ENCODE measurements at places on chromosomes 16 and 17.

GRCh38 chr17:62219221-62219899 is 154.3 kb upstream of the MED13 start:
- DNase-seq, result no peak

GRCh38 chr17:78716814-78717393 is 65.2 kb downstream of the CYTH1 start:
- DNase-seq, result no peak

- peak; percentile 38 for DNase-seq
Observed at GRCh38 chr17:45127548-45128300, 4.6 kb downstream of the PLCD3 start.

GRCh38 chr17:4892499-4893221 is 6.7 kb upstream of the C17orf107 start:
- DNase-seq, result no peak

GRCh38 chr17:31274252-31274651 is 22.8 kb downstream of the OMG start:
- DNase-seq, result no peak

GRCh38 chr16:4625560-4626159 is 1.0 kb downstream of the MGRN1 start:
- DNase-seq, result no peak

GRCh38 chr16:87847785-87848675 is 21.3 kb downstream of the SLC7A5 start:
- no peak for DNase-seq

GRCh38 chr17:37488009-37488604 is 1.6 kb upstream of the DUSP14 start:
- DNase-seq, result peak; percentile 66

- no peak for DNase-seq
Observed at GRCh38 chr17:7839876-7840261, 5.9 kb downstream of the KDM6B start.

GRCh38 chr16:68907781-68908181 is 64.5 kb downstream of the TANGO6 start:
- DNase-seq, result no peak
